CD4-positive, alpha-beta T cell treated with Interleukin-17A for 4 hours (primary cell): ENCODE measurements at places on chromosomes 5 and 9.

DNA sequence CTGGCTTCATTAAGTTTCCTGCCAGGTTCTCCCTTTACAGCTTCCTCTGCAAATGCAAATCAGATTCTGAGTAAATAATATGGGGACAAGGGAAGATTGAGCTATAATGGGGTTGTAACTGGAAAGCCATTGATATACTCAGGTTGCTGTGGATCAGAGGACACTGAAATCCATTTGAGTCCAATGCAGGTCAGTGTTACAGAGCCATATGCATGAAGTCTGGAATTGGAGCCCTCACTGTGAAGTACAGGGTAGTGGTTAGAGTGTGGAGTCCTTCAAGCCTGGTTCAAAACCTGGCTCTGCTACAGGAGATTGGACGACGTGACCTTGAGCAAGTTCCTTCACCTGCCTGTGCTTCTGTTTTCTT lies 48.7 kb downstream of the TIMD4 start:
- DNase-seq: no peak

- no peak for DNase-seq
Measured at GRCh38 chr5:23717486-23717885, 210.1 kb downstream of the PRDM9 start.

DNA sequence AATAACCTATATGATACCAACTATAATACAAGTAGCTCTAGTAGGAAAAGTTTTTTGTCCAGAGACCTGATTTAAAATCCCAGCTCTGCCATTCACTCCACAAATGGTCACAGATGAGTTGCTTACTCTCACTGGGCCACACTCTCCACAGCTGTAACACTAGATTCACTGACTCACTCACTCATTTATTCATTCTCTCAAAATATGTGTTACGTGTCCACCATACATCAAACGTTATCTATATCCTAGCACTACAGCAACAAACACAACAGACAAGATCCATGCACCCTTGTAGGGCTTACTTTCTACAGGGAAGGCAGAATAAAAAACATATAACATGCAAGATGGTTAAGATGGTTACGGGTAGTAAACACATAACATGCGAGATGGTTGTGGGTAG lies 146.3 kb downstream of the CDK5RAP2 start:
- DNase-seq: no peak

GRCh38 chr9:8401961-8402705 lies 602.6 kb upstream of the DMAC1 start:
- no peak for DNase-seq

DNA sequence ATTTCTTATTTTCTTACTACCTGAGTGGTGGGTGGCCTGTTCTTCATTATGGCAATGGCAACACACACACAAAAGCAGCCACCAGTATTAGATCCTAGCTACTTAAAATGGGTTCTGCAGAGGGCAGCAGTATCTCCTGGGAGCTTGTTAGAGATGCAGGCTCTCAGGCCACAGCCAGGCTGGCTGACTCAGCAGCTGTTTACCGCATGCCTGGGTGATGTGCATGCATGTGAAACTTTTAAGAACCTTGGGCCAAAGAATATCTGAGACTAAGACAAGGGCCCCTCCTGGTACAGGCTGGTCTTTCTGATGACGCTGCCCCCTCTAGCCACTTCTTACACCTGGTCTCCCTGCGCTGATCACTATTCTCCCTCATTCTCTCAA lies 399.0 kb downstream of the MED10 start:
- DNase-seq: no peak

DNA sequence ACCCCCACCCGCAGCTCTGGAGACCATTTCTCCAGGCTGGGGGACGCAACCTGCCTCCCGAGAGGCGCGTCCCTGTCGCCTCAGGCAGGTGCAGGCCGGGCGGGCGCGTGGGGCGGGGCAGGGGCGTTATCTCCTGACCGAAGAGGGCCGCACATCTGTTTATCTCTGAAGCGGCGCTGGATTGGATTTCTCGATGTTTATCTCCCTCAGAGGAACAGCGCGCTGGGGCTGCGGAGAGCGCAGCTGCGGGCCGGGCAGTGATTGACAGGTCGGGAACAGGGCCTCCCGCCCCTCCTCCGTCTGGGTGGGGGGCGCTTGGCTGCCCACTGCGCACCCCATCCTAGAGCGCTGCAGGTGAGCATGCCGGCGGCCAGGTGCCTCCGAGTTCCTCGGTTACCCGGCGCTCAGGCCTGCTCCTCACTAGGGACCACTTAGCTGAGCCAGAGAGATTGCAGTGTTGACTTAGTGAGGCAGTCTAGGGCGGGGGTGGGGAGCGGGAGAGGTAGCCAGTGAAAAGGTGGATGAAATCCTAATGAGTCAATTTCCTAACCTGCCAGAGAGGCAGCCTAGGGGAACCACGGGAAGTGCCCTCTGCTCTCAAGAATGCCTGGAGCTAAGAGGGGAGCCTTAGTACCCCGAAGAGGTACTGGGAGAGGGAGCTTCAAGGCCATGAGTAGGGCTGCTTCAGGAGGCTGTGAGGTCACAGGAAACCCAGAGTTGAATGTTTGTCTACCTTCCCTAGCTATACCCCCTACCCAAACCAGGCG lies 39.6 kb upstream of the TIFAB start:
- no peak for DNase-seq

DNA sequence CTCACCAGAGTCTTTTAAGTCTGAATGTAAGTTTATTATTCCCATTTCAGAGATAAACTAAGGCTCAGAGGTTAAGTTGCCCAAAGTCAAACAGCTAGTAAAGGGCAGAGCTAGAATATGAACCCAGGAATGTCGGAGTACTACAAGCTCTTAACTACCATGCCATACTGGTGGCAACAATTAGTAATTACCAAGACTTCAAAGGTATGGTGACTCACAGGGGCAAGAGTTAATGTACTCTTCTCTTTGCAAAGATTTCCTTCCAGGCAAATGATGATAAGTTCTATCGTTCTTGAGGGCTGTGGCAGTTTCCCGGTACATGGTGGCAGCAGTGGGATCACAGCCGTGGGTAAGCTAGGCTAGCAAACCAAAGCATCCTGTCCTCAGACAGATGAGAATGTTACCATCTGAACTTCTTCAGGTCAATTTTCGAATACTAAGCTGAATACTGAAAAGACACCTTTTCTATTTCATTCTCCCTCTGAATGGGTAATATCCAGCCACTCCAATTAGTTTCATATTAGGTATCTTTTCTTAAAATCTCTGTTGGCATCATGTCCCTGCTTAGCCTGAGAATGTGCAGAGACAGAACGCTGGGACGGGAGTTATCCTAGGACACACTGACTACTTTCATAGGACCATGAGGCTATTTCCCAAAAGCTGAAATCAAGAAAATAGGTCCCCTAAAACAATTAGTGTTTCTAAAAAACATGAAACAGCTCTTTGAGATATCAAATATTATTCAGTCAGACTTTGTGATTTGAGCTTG lies 117.0 kb upstream of the NR5A1 start:
- no peak for DNase-seq

GRCh38 chr5:2138896-2139295 lies 256.2 kb upstream of the IRX4 start:
- DNase-seq: no peak

DNA sequence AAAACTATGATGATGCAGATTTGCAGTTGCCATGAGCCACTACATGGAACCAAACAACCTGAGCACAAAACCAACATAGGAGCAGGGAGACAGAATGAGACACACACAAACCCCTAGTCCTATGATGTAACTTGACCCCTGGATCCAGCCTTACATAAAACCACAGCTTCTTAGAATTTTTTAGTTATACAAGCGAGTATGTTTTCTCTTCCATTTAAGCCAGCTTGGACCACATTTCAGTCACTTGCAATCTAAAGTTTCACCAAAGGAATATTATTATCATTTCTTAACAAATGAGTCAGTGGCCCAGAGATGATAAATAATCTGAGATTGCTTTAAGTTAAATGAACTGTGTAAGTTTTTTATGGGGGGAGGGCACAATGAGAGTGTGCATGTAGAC lies 6.8 kb downstream of the SPOCK1 start:
- DNase-seq: no peak

- DNase-seq: no peak
Measured at GRCh38 chr9:109769250-109769649, 10.7 kb upstream of the PALM2AKAP2 start.

DNA sequence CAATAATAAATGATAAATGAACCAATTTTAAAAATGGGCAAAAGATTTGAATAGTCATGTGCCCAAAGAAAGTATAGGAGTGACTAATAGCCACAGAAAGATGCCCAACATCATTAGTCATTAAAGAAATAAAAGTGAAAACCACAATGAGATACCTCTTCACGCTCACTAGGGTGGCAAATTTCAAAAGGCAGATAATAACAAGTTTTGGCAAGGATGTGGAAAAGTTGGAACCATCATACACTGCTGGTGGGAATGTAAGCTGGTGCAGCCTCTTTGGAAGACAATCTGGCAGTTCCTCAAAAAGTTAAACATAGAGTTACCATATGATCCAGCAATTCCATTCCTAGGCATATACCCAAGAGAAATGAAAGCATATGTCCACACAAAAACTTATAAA lies 1819.8 kb downstream of the MAT2B start:
- DNase-seq: no peak

- DNase-seq: no peak
Measured at GRCh38 chr9:28824432-28824963, 1251.2 kb upstream of the C9orf72 start.

DNA sequence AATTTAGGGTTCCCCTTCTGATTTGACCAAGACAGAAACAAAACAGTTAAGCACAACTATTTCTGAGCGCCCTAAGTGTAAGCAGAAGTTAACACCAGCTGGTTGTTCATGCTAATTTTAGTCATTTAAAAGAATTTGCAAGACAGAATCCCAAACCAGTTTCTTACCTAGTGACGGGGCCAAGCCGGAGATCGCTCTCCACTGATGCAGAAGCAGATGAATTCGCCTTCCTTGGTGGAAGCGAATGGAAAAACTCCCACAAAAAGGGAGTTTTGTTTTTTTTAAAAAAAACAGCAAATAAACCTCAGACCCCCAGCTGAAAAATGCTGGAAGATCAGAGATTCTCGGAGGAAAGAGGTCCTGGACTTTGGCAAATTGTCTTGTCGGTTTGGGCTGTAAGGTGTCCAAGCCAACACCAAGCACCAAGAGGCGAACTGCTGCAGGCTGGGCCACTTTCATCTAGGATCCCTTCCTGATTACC lies 47.4 kb upstream of the GLDC start:
- DNase-seq: no peak

DNA sequence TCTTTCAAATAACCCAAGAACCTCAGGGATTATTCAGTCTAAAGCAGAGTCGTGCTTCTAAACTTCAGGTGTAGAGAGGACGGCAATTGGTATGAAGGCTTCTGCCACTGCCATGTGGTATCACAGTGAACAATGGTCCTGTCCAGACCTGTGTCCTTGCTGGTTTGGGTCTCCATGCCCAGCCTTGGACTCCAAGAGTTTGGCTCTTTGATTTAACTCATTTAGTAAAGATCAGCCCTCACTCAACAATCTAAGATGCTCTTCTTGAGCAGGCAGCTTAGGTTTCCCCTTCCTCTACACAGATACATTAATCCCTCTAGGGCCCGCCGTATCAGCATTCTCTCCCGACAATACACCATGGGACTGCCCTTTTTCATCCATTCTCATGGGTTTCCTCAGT lies 518.0 kb downstream of the RAB3C start:
- DNase-seq: no peak

DNA sequence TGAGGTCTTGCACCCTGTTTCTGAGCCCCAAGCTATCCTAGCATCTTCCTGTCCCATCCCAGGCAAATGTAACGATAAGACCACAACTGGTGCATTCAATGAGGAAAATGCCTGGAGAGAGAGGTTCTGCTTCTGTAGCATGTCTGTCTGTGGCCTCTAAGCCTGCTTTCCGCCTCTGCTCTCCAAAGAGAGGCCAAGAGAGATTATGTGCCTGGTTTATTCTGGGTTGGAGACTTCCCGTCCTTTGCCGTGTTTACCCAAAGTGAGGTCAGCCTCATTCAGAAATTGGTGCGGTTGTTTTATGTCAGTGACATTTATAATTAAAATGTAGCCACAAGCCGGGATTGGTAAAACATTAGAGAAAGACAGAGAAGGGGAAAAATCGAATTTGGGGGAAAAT lies 77.8 kb downstream of the FGF1 start:
- no peak for DNase-seq

DNA sequence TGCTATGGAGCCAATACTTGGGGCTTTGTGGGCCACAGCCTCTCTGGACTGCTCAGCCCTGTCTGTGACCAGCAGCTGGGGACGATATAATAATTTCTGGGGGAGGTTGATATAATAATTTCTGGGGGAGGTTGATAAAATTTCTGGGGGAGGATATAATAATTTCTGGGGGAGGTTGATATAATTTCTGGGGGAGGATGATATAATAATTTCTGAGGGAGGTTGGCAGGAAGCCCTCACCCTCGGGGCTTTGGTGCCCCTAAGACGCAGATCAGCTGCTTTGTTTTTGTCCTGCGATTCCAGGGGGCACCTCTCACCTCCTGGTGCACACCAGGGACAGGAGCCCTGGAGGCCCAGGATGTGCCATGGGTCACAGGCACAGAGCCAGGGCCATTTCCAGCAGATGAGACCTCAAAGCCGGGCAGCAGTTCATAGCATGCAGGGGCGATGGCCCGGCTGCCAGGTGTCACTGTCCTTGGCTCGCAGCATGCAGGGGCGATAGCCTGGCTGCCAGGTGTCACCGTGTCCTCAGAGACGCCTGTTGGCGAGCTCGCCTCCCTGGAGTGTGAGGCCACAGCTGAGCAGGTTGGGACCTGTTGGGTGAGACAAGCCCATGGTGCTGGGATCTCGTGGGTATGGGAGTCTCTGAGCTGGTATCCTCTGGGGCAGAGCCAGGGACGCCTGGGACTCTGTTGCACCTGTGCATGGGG lies 3.8 kb upstream of the TOR4A start:
- DNase-seq: no peak

DNA sequence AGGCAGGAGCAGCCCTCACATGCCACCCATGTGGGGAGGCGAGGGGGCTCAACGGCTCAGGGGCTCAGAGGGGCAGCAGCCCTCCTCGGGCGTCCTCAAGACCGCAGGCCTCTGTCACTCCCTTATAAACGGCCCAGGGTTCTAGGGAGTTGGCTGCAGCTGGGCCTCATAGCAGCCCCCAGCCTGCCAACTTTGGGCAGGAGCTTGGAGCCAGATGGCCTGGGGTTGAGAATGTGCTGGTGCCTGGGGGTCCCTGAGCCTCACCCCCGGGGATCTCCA lies 51.0 kb upstream of the RNU6ATAC start:
- no peak for DNase-seq

- no peak for DNase-seq
Measured at GRCh38 chr5:160957312-160957861, 105.4 kb upstream of the ATP10B start.
